NCI-H345 (cell line): ENCODE measurements at places on chromosomes 5 and 9.

DNA sequence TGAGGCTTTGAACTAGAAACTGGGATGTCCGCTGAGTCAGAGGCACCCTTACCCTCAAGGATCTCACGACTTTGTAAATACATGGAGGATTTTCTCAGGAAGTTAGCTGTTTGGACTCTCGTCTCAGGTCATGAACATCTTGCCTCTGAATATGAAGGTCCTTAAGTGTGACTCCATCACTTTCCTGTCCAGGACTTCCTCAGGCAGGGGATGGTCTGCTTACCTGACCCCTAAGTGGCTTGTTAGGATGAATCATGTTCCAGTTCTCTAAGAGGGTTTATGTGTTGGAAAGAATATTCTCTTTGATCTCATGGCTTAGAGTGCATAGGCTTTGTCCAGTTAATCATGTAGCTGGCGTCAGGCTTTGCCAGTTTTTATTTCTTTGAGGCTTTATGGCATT lies 511.7 kb upstream of the KLF4 start:
- DNase-seq: no peak

DNA sequence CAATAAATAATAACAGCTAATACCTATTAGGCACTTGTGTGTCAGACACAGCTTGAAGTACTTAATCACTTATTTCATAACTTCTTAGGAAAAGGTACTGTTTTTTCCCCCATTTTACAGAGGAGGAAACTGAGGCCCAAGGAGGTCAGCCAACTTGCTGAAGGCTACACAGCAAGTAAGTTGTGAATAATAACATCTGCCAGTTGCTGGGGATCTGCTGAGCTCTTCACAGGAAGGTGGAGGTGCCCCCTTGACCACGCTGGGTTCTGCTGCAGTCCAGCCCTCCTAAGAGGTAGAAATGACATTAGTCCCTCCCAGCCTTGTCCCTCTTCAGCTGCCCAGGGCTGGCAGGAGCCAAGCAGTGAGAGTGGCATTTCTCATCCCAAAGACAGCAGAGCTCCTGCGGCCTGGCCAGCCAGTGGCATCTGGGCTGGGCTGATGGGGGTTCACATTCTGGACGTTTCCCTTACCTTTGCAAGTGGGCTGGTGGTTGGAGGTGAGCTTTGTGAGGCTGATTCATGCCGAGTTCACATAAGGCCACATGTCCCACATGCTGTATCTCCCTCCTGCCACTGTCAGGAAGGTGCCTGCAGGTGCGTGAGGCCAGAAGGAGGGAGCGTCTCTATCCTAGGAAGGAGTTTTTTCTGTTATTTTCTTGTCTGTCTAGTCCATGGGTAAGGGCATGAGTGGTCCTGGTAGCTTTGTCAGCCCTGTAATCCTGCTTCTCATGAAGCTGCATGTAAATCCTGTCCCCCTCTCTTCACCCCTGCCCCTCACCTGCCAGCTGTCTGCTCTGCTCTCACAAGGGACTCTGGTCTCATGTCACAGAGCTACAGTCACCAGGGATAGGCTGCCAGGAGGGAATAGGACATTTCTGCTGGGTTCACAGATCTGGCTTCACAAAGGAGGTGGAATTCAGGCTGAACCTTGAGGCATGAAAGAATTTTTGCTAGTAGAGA lies 171.7 kb downstream of the MACROH2A1 start:
- no peak for DNase-seq

DNA sequence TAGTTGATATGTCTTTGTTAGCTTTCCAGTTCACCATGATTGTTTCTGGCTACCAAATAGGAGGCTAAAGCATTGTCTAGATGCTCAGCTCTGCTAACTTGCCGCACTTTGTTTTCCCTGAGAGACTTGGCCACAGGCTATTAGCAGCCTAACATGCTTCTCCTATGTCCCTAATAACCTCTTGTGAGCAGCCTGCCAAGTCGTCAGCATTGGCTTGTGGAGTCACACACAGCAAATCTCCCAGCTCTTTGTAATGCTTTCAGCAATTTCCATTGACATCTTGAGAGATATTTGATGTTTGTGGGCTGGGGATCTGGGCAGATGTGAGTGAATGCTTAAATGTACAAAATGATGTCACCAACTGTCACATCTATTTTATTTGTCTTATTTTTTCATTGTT lies 346.9 kb downstream of the KDM4C start:
- no peak for DNase-seq

DNA sequence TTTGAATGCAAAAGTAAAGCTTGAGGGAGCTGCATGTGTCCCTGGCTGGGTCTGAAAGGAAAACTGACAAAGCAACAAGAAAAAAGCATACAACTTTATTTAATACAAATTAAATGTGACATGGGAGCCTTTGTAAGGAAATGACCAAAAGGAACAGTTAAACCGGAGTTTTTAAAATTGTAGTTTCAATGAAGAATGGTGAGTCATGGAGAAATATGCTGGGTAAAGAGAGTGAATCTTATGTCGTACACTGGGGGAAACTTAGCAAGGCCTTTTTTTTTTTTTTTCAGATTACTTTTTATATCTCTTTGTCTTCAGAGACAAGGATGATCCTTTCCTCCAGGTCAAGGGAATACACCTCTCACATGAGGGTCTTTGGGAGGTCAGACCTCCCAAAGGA lies 50.1 kb upstream of the FBXL17 start:
- no peak for DNase-seq

GRCh38 chr5:124878583-124879342 lies 132.3 kb upstream of the ZNF608 start:
- no peak for DNase-seq

DNA sequence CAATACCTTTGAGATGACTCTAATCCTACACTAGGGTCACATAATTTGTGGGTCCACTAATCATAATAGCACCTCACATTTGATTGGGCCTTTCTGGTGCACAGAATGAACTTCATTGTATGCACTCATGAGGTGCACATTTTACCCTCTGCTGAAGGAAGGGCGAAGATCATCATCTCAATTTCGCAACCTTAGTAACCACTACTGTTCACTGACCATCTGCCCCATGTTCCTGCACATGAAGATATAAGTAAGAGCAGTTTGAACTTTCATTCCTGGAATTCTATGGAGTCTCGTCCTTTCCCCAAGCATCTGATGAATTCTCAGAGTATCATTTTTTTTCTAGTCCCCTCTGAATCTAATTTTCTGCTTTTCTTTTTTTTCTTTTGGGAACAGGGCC lies 21.2 kb downstream of the GAS1 start:
- DNase-seq: no peak

DNA sequence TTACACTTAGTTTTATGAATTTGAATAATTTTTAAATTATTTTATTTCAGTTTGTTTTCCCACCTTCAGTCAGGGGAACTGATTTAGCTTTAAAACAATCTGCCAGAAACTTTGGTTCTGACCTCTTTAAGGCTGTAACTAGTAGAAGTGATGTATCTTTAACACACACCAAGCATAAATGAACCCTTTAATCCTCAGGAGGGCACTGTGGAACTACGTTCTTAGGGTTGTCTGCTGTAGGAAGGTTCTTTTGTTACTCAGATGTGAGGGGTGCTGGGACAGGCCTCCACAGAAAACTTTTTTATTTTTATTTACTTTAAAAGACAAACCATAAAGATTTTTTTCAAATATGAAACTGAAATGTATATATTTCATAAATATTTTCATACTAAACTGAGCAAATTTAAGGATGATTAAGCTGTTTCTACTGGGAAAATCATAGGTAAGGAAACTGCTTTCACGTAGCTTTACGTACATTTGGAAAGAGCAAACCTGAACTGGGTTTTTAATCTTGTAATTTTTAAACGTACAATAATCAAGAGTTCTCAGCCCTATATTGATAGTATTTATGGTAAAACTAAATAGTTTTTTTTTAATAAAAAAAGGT lies 5.3 kb downstream of the KLF4 start:
- DNase-seq: peak; percentile 60

DNA sequence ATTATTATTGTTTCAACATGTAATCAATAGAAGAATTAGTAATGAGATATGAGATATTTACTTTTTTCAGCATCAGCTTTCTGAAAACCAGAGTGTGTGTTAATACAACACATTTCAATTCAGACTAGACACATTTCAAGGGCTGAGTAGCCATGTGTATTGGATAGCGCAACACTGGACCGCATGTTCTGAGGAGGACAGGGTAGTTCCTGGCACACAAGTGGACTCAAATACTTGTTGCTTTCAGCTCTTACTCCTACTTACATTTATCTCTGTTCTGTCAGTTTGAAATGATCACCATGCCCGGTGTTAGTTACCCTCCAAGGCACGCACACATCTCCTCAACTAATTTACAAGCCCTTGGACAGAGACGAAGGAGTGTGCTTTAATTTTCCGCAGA lies 126.6 kb downstream of the SLC24A2 start:
- DNase-seq: no peak

DNA sequence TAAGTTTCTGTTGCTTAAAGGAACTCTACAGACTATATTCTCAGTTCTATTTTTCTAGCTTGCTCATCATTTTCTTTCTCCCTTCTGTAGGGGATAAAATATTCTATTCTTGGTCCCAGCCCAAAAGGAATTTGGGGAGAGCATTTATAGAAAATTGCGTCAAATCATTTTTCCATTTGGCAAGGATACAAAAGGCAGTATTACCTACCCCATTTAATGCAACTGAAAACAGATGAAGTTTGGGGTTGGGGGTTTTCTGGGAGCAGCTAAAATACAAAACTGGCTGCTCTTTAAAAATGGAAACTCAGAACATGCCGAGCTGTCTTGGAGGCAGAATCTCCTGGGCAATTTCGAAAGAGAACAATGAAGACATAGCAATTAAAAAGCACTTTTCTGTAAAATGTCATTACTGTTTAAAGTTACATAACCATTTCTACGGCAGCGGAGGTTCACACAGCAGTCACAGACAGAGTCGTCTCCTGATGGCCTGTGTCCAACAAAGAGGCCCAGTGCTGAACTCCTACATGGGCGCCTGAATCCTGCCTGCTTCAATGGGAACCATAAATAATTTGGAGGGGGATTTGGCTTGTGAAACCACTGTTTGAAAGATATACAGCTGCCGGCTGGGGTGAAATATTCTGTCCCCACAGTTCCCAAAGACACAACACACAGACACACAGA lies 152.4 kb downstream of the BRINP1 start:
- DNase-seq: no peak

DNA sequence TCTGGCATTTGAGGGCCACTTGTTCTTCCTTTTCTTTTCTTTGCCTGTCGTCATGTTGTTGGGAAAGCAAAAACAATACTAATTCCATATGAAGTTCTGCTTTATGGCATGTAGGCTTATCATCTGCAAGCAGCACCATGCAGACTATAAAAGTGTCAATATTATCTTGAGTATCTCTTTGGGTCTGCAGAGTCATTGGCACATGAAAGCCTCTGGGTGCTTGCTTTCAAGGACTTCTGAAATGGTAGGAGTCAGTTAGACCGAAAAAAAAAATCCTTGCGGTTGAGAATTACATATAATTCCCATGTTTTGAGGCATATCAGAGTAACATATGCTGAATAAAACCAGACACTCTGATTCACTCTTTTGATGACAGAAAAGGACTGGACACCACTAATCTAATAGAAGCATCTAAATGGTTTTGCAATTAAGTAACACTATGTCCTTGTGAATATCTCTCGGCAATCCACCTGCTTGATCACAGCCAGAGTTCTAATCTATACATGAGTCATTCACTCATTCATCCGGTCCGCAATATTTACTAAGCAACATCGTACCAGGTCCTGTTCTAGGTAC lies 44.4 kb downstream of the GNAQ start:
- DNase-seq: no peak

- no peak for DNase-seq
These were observed 402.4 kb upstream of the PTGER4 start for GRCh38 chr5:40277161-40277906.

- DNase-seq: no peak
These were observed 140.9 kb downstream of the PAX5 start for GRCh38 chr9:36893184-36893583.

- DNase-seq: no peak
These were observed 30.7 kb upstream of the PSD2 start for GRCh38 chr5:139764886-139765408.

DNA sequence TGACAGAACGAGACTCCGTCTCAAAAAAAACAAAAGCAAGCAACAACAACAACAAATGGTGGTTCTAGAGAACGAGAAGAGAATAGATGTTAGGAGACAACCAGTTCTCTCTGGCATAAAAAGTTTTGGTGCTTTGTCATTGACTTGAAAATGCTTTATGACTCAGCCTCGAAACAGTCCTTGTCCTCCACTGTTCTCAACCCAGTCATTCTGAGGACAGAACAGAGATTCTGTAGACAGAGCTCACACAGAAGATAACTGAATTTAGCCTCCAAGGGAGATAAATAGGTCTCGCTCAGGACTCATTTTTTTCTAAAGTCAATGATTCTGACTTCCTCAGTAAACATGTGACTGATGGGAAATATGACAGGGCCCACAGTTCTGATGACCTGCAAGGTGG lies 76.0 kb upstream of the FSTL4 start:
- DNase-seq: no peak
